HEK293T (cell line): ENCODE measurements at places on chromosomes 5 and 9.

GRCh38 chr5:140988608-140989007, 22.3 kb downstream of the PCDHAC2 start:
- no peak for DNase-seq

DNA sequence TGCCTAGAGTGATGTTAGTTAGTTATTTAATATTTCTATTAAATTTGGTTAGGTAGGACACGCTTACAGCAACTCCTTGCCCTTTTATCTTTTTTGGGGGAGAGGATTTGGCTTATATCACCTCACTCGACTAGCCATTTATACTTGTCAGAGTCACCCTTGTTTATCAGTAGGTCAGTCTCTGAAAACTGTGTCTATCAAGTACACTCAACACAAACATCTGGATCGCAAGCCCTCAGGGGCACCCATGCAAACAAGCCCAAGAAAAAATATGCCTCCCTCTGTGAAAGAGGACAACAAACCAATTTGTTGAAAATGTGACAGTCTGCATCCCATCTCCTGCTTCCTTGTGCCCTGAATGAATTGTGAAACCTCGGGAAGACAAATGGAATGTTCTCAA, 139.9 kb downstream of the PLCXD3 start:
- no peak for DNase-seq

- DNase-seq = no peak
Observed at GRCh38 chr9:23582836-23583235, 243.2 kb downstream of the ELAVL2 start.

DNA sequence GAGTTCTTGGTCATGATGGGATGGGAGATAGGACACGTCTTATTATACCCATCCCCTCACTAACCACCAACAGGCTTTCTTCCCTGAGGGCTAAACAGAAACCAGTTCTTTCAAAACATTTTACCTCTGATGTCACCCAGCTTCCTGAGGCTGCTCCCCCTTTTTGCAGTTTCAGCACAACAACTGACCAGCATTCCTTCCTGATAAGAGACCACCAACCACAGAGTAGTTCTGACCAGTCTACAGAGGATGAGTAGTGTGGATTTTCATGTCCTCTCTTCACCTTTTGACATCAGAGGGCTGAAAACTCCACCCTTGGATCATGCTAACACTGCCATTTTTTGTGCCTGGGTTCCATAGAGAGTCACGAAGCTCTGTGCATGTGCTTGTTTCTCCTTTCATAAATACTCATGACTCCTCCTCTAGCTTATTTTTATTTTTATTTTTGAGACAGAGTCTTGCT, 82.6 kb downstream of the OSTF1 start:
- DNase-seq = no peak
